ENCODE measurements at places on chromosomes 3 and 15. TPM values are rescaled to one million over a fixed set of nuclear protein-coding genes. Genes with fewer than 3 reads are reported as not detected.

UBA5 gene
- total RNA-seq: 53.8 TPM

C3orf20 gene
- 0.51 TPM for total RNA-seq

BCHE gene
- not detected for total RNA-seq

PLA2G4F gene
- not detected for total RNA-seq

SSR3 gene
- 204 TPM for total RNA-seq

DNA sequence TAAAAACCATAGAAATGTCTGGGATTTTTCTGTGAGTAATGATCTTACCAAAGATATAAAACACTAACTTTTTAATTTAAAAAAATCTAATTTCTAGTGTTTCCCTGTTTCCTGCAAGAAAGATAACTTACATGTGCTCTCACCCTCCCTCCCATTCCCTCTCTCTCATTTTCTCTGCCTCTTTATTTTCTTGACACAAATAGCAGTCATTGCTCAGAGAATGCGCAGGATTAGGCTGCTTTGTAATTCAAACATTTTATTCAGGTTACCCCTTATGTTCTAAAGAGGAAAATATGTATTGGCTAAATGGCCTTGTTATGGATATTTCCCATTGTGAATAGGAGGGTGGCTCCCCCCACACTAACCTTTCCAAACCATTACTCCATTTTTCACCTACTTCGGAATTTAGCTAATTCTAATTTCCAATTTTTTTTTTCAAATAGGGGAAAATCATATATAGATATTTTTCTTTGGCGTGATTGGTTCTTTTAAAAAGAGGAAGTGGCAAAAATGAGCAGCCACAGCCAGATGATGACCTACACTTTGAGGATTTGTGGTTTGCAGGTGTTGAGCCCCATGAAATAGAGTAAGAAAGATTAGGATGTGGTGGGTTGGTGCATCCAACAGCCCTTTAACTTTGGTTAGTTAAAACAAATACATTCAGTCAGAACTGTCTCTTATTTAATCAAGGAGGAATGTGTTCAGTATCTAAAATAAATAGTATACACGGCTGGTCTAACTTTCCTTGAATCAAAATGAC lies 554.4 kb downstream of the IGSF11 start:
- H3K27me3 ChIP-seq: no peaks in the 10 kb centered on the region
- no peak overlapping the region for H3K27ac ChIP-seq
- no peak for DNase-seq
- no peak overlapping the region for H3K4me3 ChIP-seq
- H3K36me3 ChIP-seq: no peaks in the 10 kb centered on the region

DNA sequence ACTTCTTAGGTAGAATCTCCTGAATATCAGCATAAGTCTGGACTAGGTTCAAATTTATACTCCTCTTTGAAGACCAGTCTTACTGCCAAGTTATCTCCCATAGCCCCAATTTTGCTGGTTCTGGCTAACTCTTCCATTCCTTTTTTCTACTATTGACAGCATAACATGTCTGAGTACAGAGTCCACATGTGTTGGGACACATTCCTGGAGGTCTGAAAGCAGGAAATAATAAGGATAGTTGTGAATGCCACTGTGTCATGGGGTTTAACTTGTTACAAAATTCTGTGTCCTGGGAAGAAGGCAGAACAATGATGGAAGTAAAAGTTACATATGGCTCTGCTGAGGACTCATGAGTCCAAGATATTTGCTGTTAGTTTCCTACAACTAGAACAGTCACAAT lies 57.4 kb upstream of the ZBTB20 start:
- no peaks in the 10 kb centered on the region for H3K27me3 ChIP-seq
- no peak overlapping the region for H3K4me3 ChIP-seq
- DNase-seq: no peak
- H3K4me1 ChIP-seq: no peaks in the 10 kb centered on the region
- no peak overlapping the region for H3K27ac ChIP-seq
- no peaks in the 10 kb centered on the region for H3K36me3 ChIP-seq

- H3K4me3 ChIP-seq: no peak overlapping the region
- peaks cover 10% of the 10 kb centered on the region for H3K4me1 ChIP-seq
- no peaks in the 10 kb centered on the region for H3K36me3 ChIP-seq
- H3K27ac ChIP-seq: no peak overlapping the region
- no peaks in the 10 kb centered on the region for H3K27me3 ChIP-seq
These were observed 62.7 kb upstream of the BNIP2 start for GRCh38 chr15:59751552-59752413.

- H3K36me3 ChIP-seq: peaks cover 15% of the 10 kb centered on the region
- DNase-seq: no peak
- no peaks in the 10 kb centered on the region for H3K27me3 ChIP-seq
- H3K4me1 ChIP-seq: peaks cover 20% of the 10 kb centered on the region
- peak overlapping the region; percentile 68 for H3K27ac ChIP-seq
- H3K4me3 ChIP-seq: peak overlapping the region; percentile 19
These were observed 30.0 kb downstream of the SHQ1 start for GRCh38 chr3:72818092-72818773.

GRCh38 chr3:125192190-125193035 lies 20.1 kb downstream of the SLC12A8 start:
- peaks cover 7% of the 10 kb centered on the region for H3K4me1 ChIP-seq
- peaks cover 23% of the 10 kb centered on the region for H3K27me3 ChIP-seq
- no peak overlapping the region for H3K27ac ChIP-seq

DNA sequence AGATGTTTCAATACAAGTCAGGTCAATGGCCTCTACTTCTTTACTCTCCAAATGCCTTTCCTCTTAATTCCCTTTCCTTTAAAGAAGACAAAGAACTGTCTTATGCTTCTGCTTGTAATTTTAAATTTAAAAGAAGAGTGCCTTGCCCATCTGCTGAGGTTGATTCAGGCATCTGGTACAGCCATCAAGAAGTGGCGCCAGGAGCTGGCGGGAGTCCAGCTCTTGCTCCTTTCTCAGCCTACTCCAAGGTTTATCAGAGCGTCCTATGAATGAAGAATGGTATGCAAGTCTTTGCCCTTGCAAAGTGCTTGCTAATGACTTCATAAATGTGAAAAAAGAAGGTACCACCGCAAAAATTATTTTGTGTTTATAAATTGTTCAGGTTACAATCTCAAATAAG lies 294.6 kb upstream of the TGFBR2 start:
- no peaks in the 10 kb centered on the region for H3K36me3 ChIP-seq
- no peak for DNase-seq
- no peak overlapping the region for H3K4me3 ChIP-seq
- H3K27ac ChIP-seq: no peak overlapping the region
- H3K27me3 ChIP-seq: no peaks in the 10 kb centered on the region

All from activated T-cell treated with anti-CD3 and anti-CD28 coated beads, Interleukin-2, amount 50 U/mL, for 72 hours (primary cell).